Stimulated activated CD4-positive, alpha-beta T cell treated with anti-CD3 and anti-CD28 coated beads, Interleukin-12 subunit alpha, Interleukin-12 subunit beta, amount 100 ng/mL, for 24 hours (primary cell): ENCODE measurements at places on chromosomes 12 and 14.
A peak's percentile ranks its signal among the peaks of the same experiment; 100 is the strongest.

GRCh38 chr12:53532021-53532420 is 24.7 kb upstream of the NPFF start:
- DNase-seq = no peak

DNA sequence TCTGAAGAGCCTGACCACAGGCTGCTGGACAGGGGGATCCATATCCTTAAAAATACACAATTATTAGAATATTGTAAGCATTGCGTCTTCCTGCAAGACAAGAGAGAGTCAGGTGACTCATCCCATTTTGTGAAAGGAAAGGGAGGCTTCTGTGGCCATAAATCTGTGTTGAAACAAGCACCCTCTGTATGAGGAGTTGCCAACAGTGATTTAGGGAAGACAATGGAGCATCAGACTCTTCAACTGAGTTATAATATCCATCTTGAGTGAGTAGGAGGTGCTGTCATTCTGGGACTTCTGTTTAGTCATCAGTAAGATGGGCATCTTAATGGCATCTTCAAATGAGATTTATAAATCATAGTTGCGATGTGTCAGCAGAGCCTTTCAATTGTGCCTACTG is 554.5 kb downstream of the AACS start:
- DNase-seq = no peak

- no peak for DNase-seq
These were observed 9.8 kb upstream of the ZNF385A start for GRCh38 chr12:54394281-54394719.

DNA sequence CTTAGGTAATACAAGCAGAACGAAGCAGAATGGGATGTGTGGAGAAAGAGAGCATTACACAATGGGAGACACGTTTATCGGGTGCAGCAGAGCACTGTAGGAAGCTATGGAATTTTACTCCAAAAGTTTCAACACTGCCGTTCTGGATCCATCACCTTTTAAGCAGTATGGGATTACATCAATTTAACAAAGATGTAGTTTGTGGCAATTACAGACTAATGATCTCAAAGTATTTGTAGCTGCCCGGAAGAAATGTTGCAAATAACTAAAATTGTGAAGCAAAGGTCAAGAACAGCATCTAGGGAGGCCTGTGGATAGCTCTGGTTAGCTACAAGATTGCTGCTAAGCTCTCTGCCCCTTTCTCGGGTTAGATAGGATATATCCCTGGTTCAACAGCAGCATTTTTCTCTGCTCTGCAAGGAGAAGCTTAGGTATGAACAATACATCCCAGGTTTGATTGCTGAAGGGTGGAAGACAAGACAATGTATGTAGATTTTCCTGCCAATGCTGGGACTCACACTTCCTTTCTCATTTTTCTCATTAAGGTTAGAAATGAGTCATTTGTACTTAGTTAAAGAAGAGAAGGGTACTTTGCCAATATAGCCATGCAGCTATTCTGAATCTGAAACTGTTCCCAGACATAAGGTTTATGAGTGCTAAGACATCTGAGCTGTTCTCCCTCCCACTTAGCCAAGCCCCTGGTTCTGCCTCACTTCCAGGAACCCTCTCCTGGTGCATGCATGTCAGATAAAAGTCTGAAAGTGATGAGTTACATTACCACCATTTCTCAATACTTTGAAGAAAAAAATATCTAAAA is 75.0 kb upstream of the HIF1A start:
- peak; percentile 51 for DNase-seq

GRCh38 chr14:43900173-43900655 is 606.9 kb downstream of the FSCB start:
- no peak for DNase-seq

- no peak for DNase-seq
These were observed 13.0 kb downstream of the TRMT61A start for GRCh38 chr14:103541709-103542604.

GRCh38 chr14:77989441-77989991 is 180.7 kb upstream of the NRXN3 start:
- no peak for DNase-seq

DNA sequence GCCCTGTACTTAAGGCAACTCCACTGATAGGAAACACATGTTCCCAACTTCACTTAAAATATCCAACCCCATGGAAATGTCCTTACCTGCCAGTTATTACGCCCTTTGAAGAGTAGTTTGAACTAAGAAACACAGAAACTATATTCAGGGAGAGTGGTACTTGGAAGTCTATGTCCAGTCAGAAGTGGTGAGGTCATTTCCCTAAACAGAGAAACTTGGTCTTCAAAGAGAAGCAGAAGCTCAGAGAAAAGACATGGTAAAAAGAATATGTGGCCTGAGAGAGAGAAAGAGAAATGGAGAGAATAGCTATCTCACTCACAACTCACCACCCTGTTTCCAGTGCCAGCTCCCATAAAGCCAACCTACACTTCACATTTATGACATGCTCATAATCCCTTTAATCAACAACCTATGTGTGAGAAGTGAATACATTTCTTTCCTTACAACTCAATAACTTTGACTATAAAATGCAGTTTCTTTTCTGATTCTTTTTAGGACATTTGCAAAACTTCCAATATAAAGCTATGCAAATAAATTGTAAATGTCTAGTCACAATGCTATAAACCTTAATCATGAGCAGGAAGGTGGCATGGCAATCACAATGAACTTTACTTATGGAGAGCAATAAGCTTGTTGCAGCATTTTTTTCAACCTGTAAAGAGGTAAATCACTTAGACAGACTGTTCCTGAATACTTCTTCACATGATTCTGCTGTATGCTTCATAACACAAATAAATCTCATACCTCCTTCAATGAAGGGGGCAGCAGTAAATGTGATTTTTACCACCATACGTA is 67.1 kb downstream of the CPNE8 start:
- DNase-seq = no peak

- no peak for DNase-seq
These were observed 34.6 kb downstream of the ANKRD9 start for GRCh38 chr14:102474934-102475333.

DNA sequence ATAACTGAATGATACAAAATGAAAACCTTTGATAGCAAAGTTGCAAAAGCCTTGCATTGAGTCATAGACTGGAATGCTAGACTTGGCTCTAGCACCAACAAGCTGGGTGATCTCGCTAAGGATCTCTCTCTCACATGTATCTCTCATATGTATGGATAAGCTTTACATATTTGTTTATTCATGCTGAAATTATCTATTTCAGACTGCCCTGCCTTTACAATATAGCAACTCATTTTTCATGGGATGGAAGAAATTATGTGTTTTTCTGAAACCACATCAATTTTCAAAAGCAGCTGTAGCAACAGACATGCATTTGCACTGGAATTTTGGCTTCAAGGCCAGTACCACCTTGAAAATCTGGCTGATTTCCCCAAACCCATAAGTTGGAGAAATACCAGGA is 11.4 kb downstream of the RERG start:
- no peak for DNase-seq

DNA sequence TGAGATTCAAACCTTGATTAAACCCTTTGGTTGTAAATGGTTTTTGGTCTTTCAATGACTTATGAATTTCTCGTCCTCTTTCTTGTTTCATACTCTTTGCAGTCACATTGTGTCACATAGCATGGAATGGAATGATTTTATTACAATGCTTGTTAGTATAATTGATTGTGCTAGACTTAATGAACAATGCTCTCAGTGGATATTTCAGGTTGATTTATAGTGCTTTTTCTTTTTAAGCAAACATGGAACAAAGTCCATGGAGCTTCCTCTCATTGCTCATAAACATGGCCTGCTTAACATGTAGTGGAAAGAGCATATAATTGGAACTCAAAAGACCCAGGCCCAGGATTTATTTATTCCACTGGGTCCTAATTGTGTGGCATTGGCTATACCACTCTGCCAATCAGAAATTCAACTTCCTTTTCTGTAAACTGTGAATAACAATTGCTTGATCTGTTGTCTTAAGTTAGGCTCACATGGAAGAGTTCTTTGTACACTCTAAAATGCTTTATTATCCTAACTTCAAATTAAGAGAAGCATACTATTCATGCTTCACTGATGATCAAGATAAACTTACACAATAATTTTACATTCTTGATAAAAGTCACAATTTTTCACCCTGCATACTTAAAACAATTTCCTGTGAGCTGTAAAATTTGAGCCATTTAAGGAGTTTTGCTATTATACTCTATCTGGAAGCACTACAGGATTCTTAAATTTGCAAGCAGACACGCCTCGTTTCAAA is 370.5 kb upstream of the PDE3A start:
- no peak for DNase-seq

DNA sequence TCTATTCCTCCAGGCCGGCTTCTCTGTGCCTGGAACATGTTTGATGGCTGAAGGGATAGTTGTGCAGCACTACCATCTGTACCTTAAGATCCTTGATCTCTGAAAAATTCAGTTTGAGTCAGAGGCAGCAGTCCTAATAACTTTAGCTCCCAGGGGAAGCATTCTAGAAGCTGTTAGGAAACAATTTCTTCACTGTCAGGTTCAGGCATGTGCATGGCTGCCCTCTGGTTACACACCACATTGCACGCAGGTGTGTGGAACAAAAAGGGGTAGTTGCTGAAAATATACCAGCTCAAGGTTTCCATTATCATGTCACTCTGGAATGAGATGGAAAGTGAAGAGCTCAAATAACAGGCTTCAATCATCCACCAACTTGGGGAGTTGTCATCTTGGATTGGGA is 80.1 kb downstream of the CHST11 start:
- DNase-seq = no peak

GRCh38 chr12:64780132-64780530 is 20.9 kb upstream of the GNS start:
- DNase-seq = no peak

DNA sequence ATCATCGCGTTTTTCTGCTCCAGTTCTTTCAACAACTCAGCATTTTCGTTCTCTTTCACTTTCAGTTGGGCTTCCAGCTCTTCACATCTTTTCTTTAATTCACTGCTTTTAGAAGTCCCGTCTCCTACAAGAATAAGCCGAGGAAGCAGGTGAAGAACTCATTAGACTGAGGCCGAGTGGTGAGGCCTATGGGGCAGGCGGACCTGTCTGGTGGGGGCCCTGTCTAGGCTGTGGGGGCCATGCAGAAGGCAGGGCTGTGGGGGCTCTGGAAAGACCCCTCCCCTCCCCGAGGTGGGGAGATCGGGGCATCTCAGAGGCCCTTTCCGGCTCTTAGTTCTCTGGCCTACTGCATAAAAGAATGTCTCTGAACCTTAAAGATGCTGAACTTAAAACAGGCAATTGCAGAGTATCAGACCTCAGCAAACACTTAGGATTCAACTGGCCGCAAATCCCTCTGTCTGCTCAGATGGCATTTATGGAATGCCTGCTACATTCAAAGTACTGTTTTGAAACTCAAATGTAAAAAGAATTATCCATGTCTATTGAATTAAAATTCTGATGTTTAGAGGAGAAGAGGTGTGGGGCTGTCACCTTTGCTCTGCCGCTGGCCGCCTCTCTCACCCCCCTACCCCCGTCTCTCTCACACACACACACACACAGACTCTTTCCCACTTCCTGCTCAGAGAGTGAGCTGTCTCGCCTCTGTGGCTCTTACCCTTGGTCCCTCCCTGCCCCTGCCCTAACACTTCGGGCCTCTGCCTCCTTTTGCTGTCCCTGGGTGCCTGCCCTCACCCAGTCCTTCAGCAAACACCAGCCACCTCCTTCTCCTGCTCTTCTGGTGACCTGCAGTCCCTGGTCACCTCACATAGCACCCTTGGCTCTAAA is 34.7 kb downstream of the CCDC92 start:
- DNase-seq = no peak

GRCh38 chr12:26520869-26521268 is 312.1 kb downstream of the ITPR2 start:
- DNase-seq = no peak

DNA sequence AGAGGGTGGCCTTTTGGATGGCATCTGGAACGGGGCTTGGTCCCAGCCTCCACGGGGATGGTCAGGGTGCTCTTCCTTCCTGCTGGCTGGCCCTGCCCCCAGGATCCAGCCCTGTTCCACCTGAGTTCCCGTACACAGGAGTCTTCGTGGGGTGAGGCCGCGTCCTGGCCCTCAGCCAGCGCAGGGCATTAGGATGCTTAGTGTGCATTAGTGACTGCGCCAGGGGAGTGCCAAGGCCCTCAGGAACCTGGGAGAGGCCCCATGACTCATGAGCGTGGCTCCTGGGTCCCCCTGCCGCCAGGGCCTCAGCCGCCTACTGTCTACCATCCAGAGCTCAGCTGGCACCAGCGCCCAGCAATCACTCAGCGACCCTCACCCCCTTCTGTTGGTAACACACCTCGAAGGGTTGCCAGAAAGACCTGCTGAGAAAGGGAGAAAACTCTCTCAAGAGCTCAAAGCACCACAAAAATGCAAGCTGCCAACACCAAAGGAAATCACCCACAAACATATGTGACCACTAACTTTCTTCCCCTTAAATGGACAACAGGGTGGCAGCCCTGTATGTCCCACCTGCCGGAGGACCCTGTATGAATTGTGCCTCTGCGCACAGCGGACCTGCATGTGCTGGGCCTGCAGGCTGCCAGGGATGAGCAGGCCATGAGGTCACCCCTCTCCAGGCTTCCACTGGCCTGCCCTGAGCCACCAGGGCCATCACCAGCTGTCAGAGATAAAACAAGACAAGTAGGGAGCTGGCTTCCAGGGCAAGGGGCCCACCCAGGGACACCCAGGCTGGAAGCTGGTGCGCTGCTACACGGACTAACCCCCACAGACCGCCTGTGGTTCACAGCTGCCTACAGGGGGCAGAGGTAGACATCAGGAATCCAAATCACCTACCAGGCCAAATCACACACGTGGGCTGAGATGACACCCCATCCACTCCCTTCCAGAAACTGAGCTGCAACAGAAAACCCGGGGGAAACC is 28.7 kb downstream of the CCDC85C start:
- DNase-seq = no peak

DNA sequence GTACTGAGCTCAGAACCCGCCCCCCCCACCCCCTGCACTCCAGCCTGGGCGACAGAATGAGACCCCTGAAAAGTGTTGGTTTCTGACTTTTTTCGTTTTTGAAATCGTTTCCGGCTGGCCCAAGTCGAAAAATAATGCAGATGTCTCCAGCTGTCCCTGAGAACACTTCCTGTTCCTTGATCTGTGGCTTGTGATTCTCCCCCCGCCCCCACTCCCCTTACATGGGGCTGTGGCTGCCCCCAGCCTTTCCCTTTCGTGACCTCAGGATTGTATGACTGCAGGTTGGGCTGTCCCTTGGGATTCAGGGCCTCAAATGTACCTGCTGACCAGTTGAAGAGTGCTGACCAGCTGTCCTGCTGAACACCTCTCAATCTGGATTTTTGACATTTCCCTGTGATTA is 34.1 kb downstream of the NOC4L start:
- DNase-seq = no peak

GRCh38 chr14:73645248-73645610 is 443 bp downstream of the DNAL1 start:
- DNase-seq = no peak

- DNase-seq = no peak
These were observed 207.4 kb downstream of the TMEM132D start for GRCh38 chr12:129696405-129696804.

DNA sequence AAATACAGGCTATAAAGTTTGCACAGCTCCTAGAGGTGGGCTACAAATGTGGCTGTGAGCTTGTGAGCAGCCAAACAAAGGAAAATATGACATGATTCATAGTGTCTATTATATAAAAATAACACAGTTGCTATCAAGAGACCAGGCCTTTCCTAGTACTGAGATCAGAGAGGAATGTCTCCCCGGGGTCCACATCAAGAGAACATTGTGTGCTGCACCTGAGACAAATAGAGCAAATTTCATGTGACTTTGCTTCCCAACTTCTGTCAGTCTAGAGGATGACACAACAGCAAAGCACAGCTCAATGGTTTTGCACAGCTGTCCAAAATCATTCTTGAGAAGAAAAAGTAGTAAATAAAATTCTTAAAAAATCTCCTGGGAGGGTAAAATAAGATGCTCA is 297.5 kb upstream of the PRKD1 start:
- no peak for DNase-seq

- no peak for DNase-seq
These were observed 22.5 kb downstream of the SDS start for GRCh38 chr12:113381220-113381619.
